ENCODE measurements at places on chromosomes 12 and 14. TPM values are rescaled to one million over a fixed set of nuclear protein-coding genes. Genes with fewer than 3 reads are reported as not detected.

Gene MYH6
- not detected for total RNA-seq

Gene MGAT4C
- total RNA-seq, result not detected

Gene DPF3
- not detected for total RNA-seq

Gene LTBP2
- total RNA-seq, result 7.6 TPM

Gene CD27
- total RNA-seq, result not detected

Gene TAS2R31
- 0.37 TPM for total RNA-seq

Gene CISTR
- total RNA-seq, result not detected

Gene WNT5B
- total RNA-seq, result 4.9 TPM

Gene SERPINA6
- total RNA-seq, result 3.8 TPM

Gene DDN
- not detected for total RNA-seq

Gene VASH1
- not detected for total RNA-seq

Gene ERG28
- total RNA-seq, result 5.8 TPM

Gene SLC22A17
- total RNA-seq, result 8.4 TPM

Gene CLEC4A
- not detected for total RNA-seq

Gene SMOC1
- total RNA-seq, result 1.6 TPM

Gene PMCH
- not detected for total RNA-seq
